Inflammatory macrophage treated with lipopolysaccharide for 1 hour (primary cell): ENCODE measurements at places on chromosomes 1 and 21.
A peak's percentile ranks its signal among the peaks of the same experiment; 100 is the strongest.

GRCh38 chr1:154755858-154756730 is 114.0 kb downstream of the KCNN3 start:
- DNase-seq: no peak

DNA sequence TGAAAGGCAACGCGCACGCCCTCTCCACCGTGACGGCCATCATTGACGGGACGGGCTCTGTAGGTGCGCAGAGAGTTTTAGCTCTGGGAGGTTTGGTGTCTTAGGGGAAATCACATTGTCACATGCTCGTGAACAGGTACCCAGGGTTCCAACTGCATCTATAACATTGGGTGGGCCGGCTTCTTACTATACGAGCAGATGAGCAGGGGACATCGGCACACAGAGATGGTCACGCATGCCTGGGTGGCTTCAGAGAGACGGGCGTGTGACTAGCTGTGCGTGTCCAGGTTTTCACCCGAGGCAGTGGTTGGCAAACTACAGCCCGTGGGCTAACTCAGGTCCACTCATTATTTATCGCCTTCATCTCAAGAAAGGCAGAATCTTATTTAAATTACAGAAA is 54.7 kb downstream of the SLC37A1 start:
- DNase-seq: no peak

DNA sequence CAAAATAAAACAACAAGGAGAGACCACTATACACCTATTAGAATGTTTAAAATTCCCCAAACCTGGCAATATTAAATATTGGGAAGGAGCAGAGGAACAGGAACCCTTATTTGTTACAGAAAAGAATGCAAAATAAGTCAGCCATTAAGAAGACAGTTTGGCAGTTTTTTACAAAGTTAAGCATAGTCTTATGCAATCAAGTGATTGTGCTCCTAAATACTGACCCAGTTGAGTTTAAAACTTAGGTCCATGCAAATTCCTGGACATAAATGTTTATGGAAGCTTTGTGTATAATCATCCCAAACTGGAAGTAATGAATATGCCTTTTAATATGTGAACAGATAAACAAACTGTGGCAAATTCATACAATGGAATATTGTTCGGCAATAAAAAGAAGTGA is 72.9 kb upstream of the RGS4 start:
- no peak for DNase-seq

DNA sequence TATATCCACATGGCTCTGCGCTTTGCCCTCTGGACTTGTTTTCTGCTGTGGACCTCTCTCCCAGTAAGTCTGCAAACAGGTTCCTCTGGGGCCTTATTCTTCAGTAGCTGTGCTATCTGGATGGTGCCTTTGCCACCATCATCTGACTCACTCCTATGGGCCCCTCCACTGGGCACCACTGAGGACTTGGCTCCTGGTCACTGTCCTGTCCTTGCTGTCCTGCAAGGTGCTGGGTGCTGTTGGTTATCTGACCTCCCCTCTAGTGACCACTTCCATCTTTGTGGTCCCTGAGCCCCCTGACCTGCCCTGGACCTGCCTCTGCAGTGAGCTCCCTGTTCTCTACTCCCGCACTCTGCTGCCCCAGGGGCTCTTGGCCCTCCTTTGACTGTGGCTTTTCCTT is 6.7 kb downstream of the CNIH3 start:
- DNase-seq: no peak

- DNase-seq: peak; percentile 68
Observed at GRCh38 chr1:202192770-202193613, 607 bp upstream of the LGR6 start.
